Naive thymus-derived CD8-positive, alpha-beta T cell (primary cell): ENCODE measurements at places on chromosomes 11 and 22. TPM values are rescaled to one million over a fixed set of nuclear protein-coding genes. Genes with fewer than 3 reads are reported as not detected.

- peak; percentile 49 for DNase-seq
These were observed 6.4 kb downstream of the LTBP3 start for GRCh38 chr11:65551572-65552387.

DNA sequence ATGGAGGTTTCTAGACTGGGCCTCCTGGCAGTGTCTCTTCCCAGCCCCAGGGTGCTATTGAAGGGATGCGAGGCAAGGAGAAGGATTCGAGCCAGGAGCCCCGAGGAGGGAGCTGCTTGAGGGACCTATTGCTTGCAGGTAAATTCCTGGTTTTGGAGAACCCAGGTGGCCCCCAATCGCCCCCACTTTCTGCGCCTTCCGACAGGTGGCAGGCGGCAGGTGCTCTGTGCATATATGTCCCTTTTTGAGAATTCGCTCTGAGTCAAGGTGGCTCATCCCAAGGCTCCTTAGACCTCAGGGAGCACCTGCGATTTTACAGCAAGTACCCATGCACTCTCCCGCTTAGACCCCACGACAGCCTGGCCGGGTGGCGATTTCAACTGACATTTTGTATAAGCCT, 40.3 kb upstream of the SHISAL1 start:
- DNase-seq: no peak

The VWA5A gene
- 8.9 TPM for total RNA-seq

The SCGB1D2 gene
- total RNA-seq: not detected

DNA sequence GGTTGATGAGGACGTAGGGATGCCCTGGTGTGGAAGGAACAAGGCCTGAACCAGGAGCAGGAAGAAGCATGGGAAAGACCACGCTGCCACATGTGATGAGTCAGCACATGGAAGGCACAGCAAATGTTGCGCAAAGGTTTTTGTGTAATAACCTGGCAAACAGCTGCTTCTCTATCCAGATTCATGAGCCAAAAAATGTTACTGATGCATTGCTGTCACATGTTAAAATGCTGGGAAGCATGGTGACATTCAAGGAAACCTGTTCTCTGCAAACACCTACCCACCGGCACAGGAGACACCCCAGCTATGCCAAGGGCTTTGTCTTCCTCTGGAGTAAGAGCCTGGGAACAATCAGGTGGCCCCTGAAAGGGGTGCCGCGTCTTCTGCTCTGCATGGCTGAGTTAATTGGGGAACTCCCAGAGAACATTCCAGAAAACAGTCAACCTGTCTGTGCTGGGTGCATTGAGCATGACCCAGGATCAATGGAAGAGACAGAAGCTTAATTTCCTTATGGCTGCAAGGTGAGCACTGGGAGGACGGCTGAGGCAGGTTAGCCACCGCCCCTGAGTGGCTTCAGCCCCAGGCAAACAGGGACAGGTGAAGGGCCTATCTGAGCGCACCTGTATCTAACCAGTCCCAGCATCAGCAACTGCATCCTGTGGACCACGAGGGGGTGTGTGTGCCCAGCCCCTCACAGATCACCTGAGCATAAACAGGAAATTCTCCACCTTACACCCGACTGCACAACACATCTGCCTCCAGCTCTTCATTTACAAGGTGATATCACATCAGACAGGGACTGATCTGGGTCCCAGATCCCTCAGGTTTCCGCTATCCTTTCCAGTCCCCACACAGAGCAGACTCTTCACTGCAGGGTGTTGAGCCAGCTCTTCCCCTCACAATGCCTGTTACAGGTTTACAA, 108.4 kb downstream of the GGTLC2 start:
- DNase-seq: peak; percentile 27

The NCR3LG1 gene
- 5.5 TPM for total RNA-seq

- no peak for DNase-seq
These were observed 1316.5 kb downstream of the BRD1 start for GRCh38 chr22:48511211-48511610.

GRCh38 chr11:70246196-70246595, 24.3 kb upstream of the PPFIA1 start:
- no peak for DNase-seq

The CST6 gene
- total RNA-seq: not detected
